Activated naive CD8-positive, alpha-beta T cell treated with anti-CD3 and anti-CD28 coated beads, Interleukin-2, amount 10 ng/mL, durations not matched to agents 7 days and 5 days (primary cell): ENCODE measurements at places on chromosomes 12 and 14. TPM values are rescaled to one million over a fixed set of nuclear protein-coding genes. Genes with fewer than 3 reads are reported as not detected.
A peak's percentile ranks its signal among the peaks of the same experiment; 100 is the strongest.

Gene LRP6
- 1.1 TPM for total RNA-seq

- no peak for DNase-seq
Measured at GRCh38 chr12:131783915-131784541, 44.2 kb upstream of the MMP17 start.

Gene RBP5
- 0.58 TPM for total RNA-seq

GRCh38 chr12:41634091-41634490 lies 446.0 kb downstream of the PDZRN4 start:
- DNase-seq = no peak

- DNase-seq = no peak
Measured at GRCh38 chr14:68292441-68293215, 473.0 kb downstream of the RAD51B start.

Gene DMAC2L
- 19.4 TPM for total RNA-seq

DNA sequence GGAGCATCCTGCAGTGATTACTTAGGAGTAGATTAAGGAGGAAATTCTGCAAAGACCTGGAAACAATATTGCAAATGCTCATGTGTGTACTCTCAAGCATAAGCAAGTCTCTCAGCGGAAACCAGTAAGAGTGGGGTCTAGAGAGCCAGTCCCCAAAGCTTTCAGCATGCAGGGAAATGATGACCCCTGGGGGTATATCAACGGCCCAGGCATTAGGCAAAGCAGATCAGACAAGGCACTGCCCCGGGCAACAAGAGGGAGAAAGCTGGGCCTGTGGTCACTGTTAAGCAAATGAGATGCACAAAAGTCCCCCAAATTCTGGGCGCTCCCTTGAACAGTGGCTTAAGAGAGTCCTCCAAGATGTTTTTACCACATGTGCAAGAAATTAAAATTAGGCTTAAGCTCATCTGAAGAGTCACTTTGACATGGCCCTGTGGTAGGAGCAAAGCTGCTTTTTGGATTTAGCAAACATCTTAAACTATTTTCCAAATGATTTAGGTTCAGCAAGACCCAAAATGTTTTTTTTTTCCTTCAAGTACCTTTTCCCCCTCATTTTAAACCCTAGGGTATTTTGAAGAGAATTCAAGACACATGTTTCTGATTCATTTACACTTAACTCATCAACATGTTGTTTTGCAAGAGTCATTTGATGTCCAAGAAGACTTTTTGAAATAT lies 457.1 kb upstream of the TBX3 start:
- no peak for DNase-seq

Gene FOXM1
- 73.9 TPM for total RNA-seq

DNA sequence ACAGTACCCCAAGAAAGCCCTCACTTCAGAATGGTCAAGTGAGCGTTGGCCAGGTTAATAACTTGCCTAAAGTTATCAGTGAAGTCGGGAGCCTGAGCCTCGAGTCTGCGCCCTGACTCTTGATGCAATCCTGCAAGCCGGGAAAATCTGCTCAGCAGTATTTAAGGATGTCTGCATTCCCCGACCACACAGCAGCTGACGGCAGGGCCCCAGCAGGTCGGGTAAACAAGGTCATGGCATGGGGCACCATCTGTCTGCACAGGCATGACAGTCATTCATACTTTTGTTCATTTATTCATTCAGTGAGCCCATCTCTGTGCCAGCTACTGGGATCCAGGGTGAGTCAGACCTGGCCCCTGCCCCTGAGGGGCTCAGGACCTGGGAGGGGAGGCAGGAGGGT lies 11.1 kb downstream of the ABCB9 start:
- no peak for DNase-seq

GRCh38 chr14:100530270-100531072 lies 56.7 kb downstream of the BEGAIN start:
- DNase-seq = no peak

DNA sequence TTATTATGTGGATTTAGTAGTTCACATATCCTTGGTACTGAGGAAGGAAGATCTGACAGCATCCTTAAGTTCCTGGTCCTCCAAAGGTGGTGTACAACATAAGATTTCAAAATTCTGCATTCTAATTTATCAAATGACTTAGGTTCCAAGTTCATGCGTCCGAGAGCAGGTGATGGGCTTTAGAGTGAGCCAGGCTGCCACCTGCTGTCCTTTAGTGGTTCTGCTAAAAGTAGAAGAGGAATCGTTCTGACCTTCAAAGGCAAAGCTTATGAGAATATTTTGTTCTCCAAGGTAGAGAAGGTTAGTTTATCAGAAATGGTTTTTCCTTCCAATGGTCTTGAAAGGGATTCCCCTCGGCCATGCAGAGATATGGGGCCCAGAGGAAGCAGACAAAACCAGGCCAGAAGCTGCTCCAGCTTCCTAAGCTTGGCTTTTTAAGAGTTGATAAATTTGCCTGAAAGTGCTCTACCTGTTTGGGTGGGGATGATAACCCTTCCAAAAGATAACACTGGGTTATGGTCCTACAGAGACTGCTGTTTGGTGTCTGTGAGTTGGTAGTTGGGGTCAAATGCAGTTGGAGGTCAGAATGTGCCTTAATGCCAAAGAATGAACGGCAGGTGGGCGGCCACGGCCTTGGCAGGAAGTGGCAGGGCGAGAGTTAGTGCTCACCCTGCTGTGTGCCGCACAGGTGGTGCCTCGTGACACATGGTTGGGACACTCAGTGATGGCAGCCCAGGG lies 29.1 kb upstream of the LRTM2 start:
- DNase-seq = peak; percentile 42

DNA sequence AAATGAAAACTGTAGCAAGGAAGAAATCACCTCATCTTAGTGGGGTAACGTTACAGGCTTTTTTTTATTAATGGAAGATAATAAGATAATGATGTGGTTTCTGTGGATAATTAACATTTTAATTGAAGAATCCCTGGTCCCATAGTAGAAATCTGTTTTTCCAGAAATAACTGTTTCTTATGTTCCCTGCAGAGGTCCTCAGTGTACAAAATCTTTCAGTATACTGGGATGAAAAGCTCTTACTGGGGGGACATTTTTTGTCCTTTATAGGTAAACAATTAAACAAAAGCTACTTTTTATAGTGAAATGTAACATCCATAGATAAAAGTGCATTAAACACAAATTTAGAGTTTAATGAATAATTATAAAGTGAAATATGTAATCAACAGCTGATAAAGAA lies 312.2 kb downstream of the ATXN7L3B start:
- DNase-seq = no peak

DNA sequence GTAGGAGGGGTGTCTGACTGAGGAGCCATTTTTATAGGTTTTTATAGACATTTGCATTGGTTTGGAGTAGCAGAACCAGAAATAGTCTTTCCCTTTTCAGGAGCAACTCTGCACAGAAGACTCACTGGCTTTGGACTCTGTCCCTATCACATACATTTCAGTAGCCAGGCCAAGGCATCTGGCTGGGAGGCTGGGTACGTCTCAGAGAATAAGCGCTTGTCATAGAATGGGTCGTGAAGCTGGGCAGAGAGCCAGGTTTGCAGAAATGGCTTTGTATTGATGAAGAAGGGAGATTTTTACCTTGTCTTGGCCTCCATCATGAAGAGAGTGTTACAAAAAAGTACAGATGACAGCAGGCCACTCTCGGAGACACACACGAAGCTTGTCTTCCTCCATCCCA lies 98.6 kb downstream of the CACNA1C start:
- no peak for DNase-seq

GRCh38 chr12:30622509-30622908 lies 73.2 kb downstream of the IPO8 start:
- DNase-seq = no peak

DNA sequence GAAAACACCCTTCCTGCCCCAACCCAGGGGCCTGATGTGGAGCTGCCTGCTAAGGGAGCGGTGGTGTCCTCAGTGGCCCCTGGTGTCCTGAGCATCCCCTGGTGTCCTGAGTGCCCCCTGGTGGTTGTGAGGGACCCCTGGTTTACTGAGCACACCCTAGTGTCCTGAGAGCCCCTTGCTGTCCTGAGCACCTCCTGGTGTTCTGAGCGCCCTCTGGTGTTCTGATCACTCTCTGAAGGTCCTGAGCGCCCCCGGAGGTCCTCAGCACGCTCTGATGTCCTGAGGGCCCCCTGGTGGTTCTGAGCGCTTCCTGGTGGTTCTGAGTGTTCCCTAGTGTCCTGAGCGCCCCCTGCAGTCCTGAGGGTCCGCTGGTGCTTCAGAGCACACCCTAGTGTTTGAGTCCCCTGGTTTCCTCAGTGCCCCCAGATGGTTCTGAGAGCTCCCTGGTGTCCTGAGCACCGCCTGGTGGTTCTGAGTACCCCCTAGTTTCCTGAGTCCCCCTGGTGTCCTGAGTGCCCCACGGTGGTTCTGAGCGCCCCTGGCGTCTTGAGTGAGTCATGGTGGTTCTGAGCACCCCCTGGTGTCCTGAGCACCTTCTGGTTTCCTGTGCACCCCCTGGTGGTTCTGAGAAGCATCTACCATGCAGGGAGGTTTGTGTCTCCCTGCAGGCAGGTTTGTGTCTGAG lies 1004.2 kb downstream of the TMEM121 start:
- no peak for DNase-seq

- DNase-seq = no peak
Measured at GRCh38 chr12:84554199-84554723, 358.3 kb downstream of the SLC6A15 start.

- DNase-seq = peak; percentile 72
Measured at GRCh38 chr12:92144631-92145480, 790 bp downstream of the BTG1 start.

DNA sequence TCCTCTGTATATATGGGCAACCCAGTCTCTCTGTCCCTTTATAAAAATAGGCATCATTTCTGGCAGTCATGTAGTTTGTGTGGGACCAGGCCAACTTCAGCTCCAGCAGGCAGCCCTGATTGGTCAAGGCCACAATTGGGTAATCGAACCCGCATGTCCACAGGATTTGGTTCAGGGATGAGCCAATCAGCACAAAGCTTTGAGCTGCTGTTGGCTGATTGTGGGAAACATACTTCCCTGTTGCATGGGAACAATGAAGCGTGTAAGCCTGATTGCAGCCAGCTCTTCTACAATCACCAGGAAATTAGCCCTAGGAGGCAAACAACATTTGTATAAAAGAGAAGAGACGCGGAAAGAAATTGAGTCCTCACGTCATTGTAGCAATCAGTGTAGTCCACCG lies 328.6 kb downstream of the PCNX1 start:
- no peak for DNase-seq

Gene SRRM4
- total RNA-seq = not detected

DNA sequence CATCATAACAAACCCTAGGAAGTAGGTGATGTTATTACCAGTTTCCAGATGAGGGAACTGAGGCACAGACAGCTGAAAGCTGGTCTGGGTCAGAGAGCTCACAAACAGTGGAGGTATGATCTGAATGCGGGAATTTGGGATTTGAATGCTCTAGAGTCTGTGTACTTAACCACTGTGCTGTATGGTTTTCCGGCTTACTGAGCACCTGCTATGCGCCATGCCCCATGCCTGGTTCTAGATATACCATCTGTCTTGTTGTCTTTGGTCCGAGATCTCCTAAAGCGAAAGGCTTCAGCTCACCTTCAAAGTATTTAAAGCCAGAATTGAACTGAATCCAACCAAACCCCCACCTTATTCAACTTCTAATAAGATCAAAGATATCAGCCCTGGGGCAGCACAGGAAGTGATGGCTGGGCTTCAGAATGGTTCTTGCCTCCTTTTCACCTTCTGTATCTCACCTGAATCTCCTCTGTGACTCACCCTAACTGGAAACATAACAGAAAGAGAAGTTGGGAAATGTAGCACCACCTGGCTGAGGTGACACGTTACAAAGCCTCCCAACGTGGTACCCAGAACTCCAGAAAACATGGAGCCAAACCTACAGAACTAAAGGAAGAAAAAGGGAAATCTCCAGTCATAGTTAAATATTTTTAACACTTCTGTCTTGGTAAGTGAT lies 54.3 kb downstream of the PRMT8 start:
- DNase-seq = no peak

- DNase-seq = no peak
Measured at GRCh38 chr14:44287858-44288257, 219.2 kb downstream of the FSCB start.

DNA sequence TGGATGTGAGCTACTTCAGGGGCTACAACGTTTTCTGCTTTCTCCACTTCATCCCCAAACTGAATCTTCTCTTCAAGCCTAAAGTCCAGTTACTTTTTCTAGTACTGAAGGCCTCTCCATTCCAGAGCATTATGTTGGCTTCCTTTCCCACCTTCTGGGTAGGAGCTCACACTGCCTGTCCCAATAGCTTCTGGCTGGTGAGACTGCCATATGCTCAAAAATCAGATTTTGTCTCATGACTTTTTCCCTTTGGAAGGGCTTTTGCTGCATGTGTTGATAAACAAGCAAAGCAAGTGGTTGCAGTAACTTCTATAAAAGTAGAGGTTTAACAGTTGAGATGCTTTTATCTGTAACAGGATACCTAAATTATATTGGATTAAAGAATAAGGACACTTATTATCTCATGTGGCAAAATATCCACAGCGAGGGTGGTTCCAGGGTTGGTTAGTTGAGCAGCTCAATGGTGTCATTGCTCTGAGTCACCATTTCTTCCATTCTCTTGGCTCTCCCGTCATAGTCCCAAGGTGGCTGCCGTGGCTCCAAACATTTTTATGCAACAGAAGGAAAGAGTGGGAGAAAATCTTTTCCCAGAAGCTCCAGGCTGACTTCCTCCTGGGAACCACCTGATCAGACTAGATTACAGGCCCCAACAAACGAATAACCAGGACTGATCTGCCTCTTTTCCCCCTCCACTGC lies 15.1 kb upstream of the PPFIBP1 start:
- no peak for DNase-seq

GRCh38 chr14:76203086-76204001 lies 51.6 kb downstream of the GPATCH2L start:
- DNase-seq = no peak

Gene NPC2
- total RNA-seq = 39.5 TPM

Gene CLEC4D
- not detected for total RNA-seq

Gene GRIN2B
- not detected for total RNA-seq

Gene HOTAIR
- not detected for total RNA-seq

DNA sequence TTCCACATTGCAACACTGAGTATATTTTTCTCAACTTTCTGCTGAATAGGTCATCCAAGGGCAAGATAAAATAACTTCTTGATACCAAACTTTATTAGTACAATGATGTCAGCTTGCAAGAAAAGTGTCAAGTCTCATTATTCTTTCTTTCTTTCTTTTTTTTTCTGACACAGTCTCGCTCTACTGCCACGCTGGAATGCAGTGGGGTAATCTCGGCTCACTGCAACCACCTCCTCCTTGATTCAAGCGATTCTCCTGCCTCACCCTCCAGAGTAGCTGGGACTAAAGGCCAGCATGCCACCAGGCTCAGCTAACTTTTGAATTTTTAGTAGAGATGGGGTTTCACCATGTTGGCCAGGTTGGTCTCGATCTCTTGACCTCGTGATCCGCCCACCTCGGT lies 523.4 kb downstream of the FSCB start:
- no peak for DNase-seq

DNA sequence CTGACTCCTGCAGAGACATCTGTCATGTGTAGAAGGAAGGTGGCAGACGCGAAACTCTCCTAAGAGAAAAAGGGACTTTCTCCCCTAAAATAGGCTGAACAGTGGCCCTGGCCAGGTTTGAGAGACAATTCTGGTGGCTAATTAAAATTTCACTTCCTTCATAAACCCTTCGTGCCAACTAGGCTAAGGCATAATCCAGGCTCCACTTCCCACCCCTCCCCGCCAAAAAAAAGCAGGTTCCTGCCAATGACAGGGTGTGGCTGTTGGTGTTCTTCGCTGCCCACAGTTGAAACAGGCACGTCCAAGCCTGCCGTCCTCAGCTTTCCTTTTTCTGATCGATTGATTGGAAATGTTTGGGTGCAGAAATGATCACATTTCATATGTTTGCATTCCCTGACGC lies 144.6 kb downstream of the GCH1 start:
- no peak for DNase-seq

Gene PTPN6
- total RNA-seq = 370 TPM

Gene EGLN3
- 14.4 TPM for total RNA-seq
